ENCODE measurements at places on chromosomes 13 and 19.

GRCh38 chr19:7265963-7266362, 28.3 kb downstream of the INSR start:
- DNase-seq = no peak

GRCh38 chr19:33248954-33249613, 23.4 kb upstream of the SLC7A10 start:
- no peak for DNase-seq

DNA sequence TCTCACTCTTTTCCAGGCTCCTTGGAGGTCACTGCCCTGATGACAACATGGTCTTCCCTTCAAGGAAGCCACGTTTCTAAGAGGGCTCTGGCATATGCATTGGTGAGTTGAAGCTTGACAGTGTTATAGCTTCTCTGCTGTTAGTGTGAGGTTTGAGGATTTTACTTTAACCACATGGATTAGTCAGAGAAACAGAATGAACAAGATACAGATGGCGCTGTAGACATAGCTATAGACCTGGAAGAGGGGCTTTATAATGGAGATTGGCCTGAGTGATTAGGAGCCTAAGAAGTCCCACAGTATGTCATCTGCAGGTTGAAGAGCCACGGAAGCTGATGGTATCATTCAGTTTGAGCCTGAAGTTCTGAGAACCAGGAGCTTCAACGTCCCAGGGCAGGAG, 18.4 kb upstream of the URI1 start:
- DNase-seq = no peak

DNA sequence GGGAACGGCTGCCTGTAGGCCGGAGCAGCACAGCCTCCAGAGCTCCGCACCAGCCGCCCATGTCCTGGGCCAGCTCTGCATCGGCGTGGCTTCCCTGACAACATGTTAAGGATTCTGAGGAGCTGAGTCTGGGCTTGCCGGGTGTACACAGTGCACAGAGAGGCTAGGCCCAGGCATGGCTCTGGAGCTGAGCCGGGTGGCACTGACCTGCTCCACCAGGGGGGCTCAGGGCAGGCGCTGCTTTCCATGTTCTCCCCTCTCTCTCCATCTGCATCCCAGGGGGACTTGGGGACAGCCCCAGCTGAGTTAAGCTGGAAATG, 31.6 kb downstream of the AP1M1 start:
- no peak for DNase-seq

DNA sequence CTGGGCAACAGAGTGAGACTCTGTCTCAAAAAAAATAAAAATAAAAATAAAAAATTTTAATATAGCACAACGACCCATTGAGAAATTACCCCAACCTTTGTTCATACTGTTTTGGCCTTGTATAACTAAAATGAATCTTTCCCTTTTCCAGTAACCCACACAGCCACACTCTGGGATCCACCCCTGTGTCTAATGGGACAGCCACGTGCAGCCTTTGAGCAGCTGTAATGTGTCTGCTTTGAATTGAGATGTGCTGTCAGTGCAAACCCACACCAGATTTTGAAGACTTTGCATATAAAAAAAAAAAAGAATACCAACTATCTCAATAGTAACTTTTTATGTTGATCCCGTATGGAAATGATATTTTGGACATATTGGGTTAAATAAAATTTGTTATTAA, 112.7 kb upstream of the UBL3 start:
- no peak for DNase-seq

- peak; percentile 34 for DNase-seq
These were observed 16.1 kb upstream of the TPP2 start for GRCh38 chr13:102580552-102581169.

Data from NCI-H2227 treated with DMSO at 0.1 percent for 48 hours (cell line).